ENCODE measurements at places on chromosomes 4 and X.
A peak's percentile ranks its signal among the peaks of the same experiment; 100 is the strongest.

- DNase-seq, result no peak
Observed at GRCh38 chrX:18721683-18722499, 14.4 kb downstream of the PPEF1 start.

- no peak for DNase-seq
Observed at GRCh38 chrX:120485315-120485637, 16.2 kb upstream of the LAMP2 start.

DNA sequence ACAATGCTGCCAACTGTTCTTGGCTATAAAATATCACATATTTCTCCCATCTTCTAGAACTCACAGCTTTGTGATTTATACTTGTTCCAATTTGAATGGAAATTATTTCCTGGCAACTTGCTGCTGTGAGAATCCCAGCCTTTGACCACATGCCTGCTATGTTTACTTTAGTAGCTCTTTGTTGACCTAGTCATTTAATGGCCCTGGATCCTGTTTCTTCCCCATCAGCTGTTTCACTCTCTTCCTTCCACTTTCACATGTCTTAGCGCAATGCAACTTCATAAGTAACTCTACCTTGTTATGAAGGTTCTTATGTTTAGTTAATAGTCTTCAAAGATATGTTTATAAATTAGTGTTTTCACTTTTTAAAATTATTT lies 1973.6 kb upstream of the AGA start:
- no peak for DNase-seq

DNA sequence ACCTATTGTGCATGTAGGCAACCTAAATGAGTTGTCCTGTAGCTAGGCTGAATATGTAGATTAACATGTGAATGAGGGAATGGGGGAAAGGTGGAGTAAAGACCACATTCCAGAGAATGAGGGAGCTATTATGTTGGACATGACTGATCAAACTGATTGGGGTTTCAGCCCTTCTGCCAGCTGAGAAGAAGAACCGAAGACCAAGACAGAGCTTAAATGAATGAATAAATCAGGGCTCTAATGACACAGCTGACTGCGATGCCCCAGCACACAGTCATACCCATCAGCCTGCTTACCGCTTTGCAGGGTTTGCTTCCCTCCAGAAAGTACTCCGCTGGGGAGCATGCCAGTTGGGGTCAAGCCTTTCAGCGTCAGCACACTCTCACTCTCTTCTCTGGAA lies 315.4 kb downstream of the PPP3CA start:
- DNase-seq, result no peak

- DNase-seq, result no peak
Observed at GRCh38 chr4:140777894-140778293, 21.7 kb upstream of the TBC1D9 start.

DNA sequence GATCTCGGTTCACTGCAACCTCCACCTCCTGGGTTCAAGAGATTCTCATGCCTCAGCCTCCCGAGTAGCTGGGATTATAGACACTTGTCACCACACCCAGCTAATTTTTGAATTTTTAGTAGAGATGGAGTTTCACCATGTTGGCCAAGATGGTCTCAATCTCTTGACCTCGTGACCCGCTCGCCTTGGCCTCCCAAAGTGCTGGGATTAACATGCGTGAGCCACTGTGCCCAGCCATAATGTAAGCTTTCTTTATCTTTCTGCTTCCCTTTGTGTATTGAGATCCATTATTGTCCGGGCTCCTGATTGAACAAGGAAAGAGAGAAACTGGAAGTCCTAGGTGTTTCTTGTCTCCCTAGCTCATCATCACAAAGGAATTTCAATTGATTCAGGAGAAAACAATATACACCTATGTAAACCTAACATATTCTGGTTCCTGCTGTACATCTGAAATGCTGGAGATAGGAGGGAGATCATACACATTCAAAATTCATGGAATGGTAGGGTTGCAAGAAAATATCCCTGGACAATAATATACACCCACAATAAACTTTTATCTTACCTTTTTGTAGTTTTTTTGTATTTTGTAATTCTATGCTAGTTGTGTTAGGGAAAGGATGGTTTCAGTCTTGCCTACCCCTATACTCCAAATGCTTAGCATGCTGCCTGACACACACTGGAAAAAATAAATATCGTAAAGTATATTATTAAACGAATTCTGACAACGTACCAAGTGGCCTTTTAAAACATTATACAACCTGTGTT lies 194.4 kb upstream of the HS3ST1 start:
- no peak for DNase-seq

GRCh38 chr4:83093060-83093640 lies 21.4 kb downstream of the PLAC8 start:
- no peak for DNase-seq

DNA sequence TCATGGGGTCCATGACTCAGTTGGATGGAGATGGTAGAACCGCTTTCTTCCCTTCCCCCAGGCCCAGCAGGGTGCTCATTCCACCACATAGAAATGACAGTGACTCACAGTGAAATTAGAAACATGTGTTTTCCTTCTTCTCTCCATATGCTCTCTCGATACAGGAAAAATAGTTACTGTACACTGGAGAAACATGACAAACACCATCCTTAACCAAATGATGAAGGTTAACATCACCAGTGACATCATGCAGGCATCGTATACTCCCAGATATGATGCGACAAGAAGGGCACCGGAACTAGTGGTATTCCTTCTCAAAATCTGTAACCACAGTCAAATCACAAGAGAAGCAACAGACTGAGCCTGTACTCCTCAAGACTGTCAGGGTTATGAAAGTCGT lies 11.7 kb upstream of the RAB40A start:
- no peak for DNase-seq

- no peak for DNase-seq
Observed at GRCh38 chrX:56786889-56787733, 58.1 kb downstream of the NBDY start.

DNA sequence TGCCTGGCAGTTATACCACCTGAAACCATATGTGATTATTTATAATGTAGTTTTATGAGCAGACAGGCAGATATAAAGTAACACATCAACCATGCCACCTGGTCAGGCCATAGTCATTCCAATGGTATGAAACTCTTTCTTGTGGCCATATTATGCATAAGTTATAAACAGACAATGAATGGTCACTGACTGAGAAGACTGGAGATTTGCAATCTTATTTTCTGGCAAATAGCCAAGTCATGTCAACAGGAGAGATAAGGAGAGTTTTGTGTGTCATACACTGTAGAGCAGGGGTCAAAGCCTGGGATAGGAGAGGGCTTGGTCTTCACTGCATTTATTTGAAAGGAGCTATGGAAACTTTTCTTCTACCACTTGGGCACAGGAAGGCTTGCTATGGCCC lies 29.5 kb downstream of the SORBS2 start:
- DNase-seq, result no peak

GRCh38 chr4:81260443-81261101 lies 45.5 kb upstream of the PRKG2 start:
- DNase-seq, result peak; percentile 2

GRCh38 chrX:17082831-17083230 lies 136.4 kb downstream of the REPS2 start:
- DNase-seq, result no peak

DNA sequence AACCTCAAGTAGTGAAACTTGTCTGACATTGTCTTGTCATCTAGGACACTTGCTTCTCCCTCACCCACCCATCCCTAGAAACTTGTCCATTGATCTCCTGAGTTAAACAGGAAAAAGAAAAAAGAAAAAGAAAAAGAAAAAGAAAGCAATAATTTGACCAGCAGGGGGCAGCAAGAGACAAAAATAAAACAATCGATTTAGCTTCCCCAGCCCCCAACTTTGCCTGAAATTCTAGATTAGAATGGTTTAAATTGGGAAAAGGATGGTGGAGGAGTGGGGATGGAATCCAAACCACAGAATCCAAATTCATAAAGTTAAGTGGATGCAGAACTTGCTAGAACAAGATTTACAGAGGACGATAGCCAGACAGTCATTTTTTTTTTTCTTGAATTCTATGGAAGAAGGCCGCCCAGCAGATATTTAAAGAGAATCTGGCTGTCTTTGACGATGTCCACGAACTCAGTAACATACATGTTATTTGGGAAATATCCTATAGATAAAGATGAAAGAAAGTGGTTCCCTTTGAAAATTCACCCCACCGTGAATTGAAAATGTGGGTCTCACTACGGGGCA lies 282.9 kb downstream of the USP46 start:
- peak; percentile 43 for DNase-seq

DNA sequence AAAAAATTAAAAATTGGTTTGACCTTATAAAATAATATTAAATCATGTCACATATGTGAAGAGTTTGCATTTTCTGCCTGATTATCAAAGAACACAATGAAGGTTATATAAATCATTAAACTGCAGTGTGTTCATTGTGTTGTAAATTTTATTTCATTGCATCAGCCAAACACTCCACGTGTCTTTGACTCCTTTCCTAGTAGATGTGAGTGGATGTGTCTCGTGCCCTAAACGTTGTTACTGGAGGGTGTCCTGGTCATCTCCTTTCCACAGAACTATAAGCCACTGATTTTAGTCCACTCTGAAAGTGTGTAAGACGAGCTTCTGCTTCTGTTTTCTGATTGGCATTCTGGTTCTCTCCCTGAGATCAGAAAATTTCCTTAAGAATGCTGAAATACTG lies 127.3 kb downstream of the NDST4 start:
- DNase-seq, result no peak

DNA sequence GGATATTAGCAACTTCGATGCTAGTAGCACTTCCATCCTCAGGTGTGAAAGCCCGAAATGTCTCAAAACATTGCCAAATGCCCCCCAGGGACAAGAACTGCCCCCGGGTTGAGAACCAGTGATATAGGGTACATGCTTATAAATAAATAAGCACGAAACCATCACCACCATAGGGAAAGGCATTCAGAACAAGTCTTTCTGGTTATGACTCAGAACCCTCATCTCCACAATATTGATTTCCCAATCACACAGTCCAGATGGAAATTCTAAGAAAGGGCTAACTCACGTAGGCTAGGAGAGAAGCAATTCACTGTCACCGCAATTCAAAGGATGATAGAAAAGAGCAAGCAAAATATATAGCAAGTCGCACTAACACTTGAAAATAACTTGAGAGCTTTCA lies 84.8 kb downstream of the ANOS1 start:
- no peak for DNase-seq

All from suppressor macrophage (primary cell).